ENCODE measurements at places on chromosomes 1 and 21.

DNA sequence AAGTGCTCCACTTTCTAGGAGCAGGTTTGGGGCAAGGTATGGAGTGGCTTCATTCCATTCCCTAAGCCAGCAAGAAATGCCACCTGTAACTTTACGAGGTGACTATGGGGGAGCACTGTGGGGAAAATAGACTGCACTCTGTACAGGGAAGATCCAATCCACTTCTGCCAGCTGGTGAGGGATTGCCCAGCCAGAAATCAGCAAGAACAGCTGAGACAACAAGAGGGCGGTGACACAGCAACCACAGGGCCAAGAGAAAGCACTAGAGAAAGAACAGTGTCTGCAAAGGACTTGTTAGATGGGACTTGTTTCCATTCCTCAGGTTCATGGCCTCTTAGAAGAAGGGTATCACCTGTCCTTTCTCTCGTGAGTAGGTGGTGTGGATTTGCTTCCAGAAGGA lies 19.6 kb downstream of the CAPN8 start:
- DNase-seq = no peak

GRCh38 chr1:2283991-2284895 lies 56.1 kb downstream of the SKI start:
- DNase-seq = no peak

GRCh38 chr1:169725930-169726329 lies 7.9 kb downstream of the SELE start:
- DNase-seq = no peak

DNA sequence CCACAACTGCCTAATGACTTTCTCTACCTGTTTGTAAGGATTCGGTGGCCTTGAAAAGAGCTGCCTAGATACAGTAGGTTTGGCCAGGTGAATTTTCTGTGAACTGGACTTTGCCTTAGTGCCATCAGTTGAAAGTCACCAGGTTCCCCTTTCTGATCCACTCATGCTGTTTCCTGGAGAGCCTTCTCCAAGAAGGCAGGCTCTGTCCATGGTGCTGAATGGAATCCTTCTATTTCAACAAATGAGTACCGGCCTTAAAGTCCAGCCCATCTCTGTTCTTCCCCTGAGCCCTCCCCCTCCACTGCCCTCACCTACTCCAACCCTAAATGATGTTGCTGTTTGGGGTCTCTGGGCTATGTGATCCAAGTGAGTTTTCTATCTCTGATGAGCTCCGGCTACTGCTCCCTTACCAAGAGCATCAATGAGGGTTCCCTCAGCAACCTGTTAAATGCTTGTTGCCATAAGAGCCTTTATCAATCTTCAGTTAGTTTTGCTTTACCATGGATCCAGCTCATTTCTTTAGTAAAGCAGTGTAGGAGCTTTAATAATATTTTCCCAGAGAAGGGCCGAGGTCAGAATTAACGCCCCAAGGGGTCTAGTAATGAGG lies 500.4 kb downstream of the PTPRU start:
- no peak for DNase-seq

- DNase-seq = no peak
Observed at GRCh38 chr1:44293761-44294315, 61.2 kb downstream of the ERI3 start.

DNA sequence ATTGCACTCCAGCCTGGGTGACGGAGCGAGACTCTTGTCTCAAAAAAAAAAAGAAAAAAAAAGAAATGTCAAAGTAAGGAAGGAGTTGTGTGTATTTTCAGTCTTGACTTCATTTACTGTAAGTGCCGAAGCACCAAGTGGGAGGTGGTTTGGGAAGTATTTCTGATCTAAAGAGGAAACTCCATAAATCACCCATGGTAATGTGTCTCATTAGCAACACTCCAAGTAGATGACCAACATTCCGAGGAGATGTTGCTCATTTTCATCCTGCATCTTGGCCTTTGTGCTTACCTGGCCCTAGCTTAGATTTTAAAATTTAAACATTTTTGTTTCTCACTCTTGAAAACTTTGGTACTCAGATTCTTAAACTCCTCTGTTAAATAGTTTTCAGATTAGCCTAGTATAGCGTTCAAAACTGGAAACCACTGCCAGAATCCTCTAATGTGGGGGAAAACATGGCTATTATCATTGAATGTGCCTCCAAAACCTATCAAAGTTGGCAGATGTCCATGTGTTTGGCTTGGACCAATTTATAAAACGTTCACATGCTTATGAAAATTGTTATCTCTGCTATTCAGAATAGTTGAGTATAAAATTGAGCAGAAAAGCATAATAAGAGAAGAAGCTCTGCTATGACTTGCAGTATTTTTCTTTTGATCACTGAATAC lies 110.4 kb downstream of the NFIA start:
- DNase-seq = no peak

- DNase-seq = no peak
Observed at GRCh38 chr1:18325136-18325535, 155.6 kb upstream of the KLHDC7A start.

GRCh38 chr1:207631137-207631536 lies 13.8 kb upstream of the CR1L start:
- no peak for DNase-seq

- DNase-seq = no peak
Observed at GRCh38 chr1:67743072-67743725, 58.2 kb downstream of the GADD45A start.

- no peak for DNase-seq
Observed at GRCh38 chr1:26582053-26582835, 52.7 kb downstream of the RPS6KA1 start.

- DNase-seq = no peak
Observed at GRCh38 chr1:161705537-161705936, 1.5 kb upstream of the FCRLA start.

DNA sequence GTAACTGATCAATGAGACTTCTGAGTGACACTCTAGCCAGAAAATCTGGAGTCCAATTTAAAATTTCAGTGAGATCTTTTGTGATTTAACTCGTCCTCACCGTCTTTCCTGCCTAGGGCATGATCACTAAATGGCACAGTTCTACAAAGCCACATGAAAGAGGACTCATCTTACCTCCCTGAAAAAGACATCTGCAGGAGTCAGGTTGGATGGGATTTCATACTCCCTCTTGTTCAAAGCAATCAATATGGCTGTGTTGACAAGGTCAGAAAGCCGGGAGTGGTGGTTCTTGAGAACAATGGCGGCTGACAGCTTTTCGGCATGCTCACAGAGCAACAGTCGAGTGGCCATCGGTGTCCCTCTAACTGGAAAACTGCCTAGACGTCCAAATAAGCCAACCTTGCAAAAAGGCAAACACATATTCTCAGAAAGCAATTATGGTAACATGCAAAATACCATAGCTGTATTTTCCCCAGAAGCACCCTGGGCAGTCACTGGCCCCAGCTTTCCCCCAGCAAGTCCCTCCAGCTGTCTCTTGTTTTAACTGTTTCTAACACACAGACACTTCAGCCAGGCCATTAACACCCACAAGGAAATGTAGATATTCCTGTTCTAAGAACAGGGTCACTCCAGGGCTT lies 36.6 kb upstream of the ACTA1 start:
- no peak for DNase-seq

GRCh38 chr1:52439976-52440375 lies 35.6 kb downstream of the PRPF38A start:
- no peak for DNase-seq

GRCh38 chr1:57553666-57554065 lies 129.8 kb upstream of the DAB1 start:
- DNase-seq = no peak

- no peak for DNase-seq
Observed at GRCh38 chr1:65948609-65949229, 156.0 kb downstream of the PDE4B start.

DNA sequence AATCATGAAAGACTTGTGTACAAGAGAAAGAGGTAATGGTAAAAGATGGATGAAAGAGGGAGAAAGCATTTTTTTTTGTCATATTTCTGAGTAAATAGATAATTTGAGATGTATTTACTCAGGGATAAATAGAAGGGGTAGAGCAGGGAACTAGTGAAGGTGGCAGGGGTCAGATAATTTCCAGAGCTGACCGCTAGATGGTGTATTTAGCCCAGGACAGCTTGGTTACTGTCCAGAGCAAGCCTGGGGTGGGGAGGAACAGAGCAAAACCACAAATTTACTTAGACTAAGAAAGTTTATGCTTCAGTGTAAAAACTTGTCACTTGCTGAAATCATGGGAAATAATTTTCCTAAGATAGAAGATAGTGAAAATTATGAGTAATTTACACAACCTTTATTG lies 91.5 kb downstream of the XCL2 start:
- no peak for DNase-seq

GRCh38 chr1:226110249-226111097 lies 48.0 kb downstream of the H3-3A start:
- peak; percentile 25 for DNase-seq

DNA sequence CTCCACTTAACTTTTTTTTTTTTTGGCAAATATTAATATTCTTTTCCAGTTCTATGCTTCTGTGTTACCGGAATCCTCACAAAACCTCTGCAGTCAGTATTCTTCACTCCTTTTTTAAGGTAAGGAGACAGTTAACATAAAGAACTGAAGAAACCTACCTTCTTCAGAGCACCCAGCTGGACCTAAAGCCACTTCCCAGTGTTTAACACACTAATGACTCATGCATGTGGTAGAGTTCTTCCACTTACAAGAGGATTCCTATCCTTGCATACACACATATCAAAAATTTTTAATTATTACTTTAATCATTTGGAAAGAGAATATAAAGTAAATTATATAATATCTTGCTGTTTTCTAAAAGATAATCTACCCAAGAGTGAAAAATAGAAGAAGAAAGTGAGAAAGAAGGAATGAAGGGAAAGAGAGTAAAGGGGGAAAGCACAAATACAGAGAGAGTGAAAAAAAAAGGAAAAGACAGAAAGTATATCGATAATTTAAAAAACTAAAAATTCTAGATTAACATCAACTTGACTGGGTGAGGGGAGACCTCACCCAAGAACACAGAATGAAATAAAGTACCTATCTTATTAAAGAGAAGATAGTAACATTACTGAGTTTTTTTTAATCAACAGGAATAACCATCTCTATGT lies 54.9 kb downstream of the ENAH start:
- DNase-seq = no peak

DNA sequence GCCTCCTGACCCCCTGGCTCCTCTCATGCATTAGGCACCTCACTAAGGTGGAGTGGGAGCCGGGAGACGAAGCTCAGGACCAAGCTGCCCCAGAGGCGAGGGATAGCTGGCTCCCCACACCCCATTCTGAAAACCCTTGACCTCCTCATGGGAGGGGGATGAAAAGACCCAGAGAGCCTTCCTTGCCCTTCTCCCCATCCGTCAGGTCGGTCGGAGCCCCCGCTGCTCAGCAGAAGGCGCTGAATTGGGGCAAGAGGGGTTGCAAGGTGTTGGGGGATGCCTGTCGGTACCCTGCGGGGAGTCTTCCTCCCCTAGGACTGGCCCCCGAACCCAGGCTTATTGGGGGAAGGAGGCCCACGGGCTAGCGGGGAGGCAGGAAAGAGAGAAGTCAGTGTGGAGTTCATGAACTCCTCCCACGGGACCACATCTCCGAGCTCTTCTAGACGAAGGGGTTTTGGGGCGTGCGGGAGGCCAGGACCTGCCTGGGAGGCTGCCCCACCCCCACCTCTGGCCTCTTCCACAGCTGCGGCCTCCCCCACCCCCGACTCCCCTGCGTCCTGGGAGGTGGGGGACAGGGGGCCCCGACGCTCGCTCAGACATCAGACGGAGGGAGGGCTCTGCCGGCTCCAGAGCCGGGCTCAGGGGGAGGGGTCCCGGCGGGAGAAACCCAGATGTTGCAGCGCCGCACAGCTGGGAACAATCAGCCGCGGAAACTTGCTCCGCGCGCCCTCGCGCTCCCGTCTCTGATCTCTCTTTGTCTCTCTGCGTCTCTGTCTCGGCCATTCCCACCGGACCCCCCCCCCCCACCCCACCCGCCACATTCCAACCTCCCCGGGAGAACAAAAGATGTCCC lies 719 bp downstream of the MFAP2 start:
- no peak for DNase-seq

- no peak for DNase-seq
Observed at GRCh38 chr1:183953031-183953430, 84.5 kb downstream of the COLGALT2 start.

DNA sequence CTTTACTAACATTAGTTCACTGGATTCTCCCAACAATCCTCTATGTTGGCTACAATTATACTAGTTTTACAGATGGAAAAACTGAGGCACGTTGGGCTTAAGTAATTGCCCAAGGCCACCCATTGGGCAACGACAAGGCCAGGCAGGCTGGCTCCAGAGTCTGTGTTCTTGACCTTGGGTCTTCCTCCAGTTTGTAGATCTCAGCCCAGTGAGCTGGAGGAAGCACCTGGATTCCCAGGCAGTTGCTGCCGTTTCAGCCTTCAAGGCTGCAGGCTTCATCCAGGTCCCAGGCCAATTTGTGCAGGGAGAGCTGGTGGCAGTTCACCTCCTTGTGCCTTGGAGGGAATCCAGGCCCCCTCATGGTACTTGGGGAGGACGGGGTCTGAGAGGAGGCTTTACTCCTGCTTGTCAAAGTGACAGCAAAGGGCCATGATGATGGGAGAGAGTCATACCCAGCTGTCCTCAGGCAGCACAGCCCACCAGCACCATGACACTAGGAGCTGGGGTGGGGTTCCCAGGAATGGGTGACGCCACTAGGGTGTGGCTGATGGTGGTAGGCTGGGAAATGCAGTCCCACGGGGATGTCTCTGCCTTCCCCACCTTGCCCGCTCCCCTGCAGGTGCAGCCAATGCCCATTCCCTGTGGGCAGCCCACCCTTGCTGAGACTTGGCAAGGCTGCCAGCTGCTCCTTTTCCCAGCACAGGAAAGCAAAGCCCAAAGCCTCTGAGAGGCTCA lies 27.1 kb downstream of the PKP1 start:
- DNase-seq = no peak

DNA sequence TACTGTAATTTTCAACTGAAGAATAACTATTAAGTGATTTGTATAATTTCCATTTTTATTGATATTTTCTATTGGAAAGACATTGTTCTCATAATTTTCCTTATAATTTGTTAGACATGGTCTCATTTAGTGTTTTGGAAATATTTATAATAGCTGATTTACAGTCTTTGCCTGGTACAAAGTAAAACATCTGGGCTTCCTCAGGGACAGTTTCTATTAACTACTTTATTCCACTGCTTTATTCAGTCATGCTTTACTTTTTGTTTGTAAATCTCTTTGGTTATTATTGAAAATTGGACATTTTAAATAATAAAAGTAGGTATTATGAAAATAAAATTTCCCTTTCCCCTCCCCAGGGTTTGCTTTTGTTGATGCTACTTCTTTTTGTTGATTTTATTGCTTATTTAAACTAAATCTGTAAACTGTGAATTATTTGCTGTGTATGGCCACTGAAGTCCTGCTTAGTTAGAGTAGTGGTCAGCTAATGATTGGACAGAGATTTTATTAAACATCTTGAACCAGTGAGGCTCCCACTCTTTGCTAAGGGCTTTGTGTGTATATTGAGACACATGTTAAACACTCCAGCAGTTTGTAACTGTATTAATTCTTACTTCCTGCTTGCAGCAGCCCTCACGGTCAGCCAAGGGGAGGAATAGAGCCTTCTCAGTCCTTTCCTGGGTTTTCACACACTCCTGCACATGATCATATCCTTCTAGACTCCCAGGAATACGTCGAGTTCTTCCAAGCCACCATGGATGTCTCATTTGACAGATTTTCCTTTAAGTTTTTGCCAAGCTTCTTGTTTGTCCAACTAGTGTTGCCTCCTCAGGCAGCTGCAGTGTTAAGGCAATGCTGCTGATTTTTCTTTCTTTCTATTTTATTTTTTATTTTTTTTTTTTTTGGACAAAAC lies 994.6 kb upstream of the PRMT6 start:
- DNase-seq = no peak

- no peak for DNase-seq
Observed at GRCh38 chr1:172917972-172918371, 132.8 kb downstream of the TNFSF18 start.
